ENCODE measurements at places on chromosomes 12 and 14.

GRCh38 chr12:31773867-31774266, 45.0 kb upstream of the AMN1 start:
- DNase-seq: no peak

GRCh38 chr12:94806617-94807016, 156.3 kb upstream of the TMCC3 start:
- no peak for DNase-seq

- DNase-seq: no peak
Measured at GRCh38 chr14:24072436-24072835, 1.1 kb downstream of the CPNE6 start.

GRCh38 chr14:103341250-103342129, 7.5 kb downstream of the EIF5 start:
- DNase-seq: no peak

- DNase-seq: no peak
Measured at GRCh38 chr12:101200145-101200544, 9.9 kb downstream of the SLC5A8 start.

GRCh38 chr12:96786791-96787190, 120.3 kb upstream of the NEDD1 start:
- DNase-seq: no peak

DNA sequence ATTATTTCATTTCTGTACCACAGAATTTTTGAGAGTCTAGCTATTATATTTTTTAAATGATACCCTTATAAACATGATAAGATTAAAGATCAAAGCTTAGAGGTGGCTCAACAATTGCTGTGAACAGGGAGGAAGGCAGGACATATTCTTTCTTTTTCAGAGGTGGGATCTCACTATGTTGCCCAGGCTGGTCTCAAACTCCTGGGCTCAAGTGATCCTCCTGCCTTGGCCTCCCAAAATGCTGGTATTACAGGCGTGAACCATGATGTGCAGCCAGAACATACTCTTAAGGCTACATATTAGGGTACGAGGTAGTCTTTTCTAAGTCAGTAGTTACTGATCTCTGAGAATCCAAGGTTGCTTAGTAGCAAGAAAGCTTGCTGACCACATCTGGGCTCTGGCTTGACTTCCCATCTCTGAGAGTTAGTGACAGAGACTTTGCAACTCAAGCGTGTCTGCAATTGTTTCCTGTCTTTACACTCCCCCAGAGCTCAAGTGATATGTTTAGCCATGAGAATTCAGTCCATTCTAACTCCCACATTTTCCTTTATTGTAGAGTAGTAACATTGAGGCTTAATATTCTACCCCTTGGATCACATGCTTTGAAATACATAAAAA, 8.6 kb downstream of the RAB5B start:
- DNase-seq: no peak

GRCh38 chr12:48695859-48696258, 13.8 kb upstream of the KANSL2 start:
- DNase-seq: no peak

DNA sequence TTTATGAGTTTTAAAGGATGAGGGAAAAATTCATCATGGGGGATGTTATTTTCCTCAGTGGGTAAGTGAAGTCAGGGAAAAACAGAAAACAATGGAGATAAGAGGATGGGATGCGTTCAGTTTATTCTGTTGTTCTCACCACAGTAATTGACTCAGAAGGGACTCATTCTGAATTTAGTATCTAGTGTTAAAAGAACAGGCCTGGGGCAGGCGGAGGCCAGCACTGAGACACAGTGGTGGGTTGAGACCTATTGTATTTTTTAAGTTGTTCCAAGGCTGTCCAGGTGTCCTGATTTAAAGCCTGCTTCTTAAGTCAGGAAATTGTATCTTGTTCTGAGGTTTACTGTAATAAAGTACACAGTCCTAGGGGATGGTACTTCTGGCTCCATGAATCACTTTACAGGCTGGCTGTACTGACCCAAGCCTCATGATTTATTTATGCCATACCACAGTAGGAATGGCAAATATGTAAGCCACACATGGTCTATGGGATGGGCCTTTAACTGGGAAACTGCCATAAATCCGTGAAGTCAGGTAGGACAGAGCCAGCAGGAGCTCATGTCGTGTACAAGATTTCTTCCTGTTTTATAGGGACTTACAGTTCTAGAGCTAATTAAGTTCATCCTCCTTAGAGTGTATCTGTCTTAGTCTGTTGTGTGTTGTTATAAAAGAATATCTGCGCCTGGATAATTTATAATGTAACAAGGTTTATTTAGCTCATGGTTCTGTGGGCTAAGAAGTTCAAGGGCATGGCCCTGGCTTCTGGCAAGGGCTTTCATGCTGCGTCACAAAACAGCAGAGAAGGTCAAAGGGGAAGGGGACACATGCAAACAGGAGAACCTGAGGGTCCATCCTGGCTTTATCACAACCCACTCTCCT, 244.1 kb downstream of the FBXL14 start:
- DNase-seq: no peak

DNA sequence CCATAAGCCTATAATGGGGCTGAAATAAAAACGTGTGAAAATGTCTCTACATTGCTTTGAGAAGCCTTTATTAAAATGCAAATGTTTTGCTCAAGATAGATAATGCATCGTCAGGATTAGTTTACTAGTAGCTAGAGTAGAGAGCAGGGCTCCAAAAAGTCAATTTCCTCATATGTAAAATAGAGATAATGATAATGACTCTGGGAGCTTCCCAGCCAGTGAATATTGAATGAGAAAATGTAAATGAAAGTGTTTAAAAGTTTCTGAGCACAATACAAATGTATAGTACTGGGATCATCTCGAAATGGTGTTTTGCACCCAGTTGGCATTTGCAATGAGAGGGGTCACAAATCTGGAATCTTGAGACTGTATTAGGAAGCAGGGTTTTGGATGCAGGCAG, 135.3 kb downstream of the OTOGL start:
- DNase-seq: no peak

DNA sequence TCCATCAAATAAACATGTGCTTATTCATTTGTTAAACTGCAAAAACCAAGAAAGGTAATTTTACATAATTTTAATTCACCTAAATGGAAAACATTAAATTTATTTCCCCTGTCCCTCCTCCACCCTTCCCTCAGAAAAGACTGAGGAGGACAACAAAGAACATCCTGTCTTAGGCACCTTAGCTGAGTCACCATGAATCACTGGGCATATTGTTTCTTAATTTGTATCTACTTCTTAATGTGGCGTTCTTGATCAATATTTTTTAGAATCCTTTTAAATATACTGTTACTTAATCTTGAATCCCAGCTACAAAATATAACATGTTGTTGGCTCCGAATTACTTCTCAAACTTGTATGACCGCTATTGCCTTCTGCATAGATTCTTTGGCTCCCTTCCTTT, 23.5 kb downstream of the SIX6 start:
- DNase-seq: no peak

DNA sequence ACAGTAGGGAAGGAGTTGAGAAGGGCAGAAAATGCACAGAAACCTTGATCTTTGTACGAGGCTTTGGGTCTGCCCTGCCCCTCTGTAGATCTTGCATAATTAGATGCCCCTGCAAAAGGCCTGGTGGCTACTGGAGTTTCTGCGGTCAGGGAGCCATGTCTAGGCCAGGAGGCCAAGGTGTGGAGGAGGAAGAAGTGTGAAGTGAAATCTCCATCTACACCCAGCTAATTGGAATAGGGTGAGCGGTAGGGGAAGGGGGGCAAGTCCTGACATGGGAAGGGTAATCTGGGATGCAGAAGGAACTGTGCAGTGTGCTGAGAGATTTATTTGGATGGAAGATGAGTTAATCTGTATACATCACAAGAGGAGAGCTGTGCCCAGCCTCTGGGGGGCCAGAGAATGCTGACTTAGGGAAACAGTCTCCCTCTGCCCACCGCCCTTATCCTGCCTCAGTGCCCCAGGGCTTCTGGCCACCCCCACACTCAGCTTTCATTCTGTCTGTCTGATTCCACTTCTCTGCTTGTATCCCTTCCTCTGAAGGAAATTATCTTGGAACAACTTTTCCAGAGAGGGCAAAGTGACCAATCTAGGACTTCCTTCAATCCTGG, 5.4 kb downstream of the CYP27B1 start:
- DNase-seq: peak; percentile 39

GRCh38 chr14:74204491-74204890, 34.8 kb upstream of the VSX2 start:
- DNase-seq: no peak

DNA sequence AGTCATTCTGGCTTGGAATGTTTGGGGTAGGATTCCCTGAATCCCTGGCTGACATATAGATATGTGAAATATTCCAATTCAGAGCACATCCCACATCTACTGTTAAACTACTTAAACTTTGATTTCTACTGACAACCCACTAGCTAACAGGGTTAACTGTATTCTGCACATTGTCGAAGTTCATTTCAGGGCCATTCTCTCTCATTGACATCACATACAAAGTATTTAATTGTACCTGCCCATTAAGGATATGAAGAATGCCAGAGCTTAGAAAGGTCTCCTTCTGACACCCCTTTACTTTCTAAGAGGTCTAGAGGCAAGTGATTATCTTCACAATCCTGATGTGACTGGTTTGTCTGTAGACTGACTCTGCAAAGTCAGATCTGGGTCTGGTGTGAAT, 2.8 kb upstream of the DCN start:
- no peak for DNase-seq

DNA sequence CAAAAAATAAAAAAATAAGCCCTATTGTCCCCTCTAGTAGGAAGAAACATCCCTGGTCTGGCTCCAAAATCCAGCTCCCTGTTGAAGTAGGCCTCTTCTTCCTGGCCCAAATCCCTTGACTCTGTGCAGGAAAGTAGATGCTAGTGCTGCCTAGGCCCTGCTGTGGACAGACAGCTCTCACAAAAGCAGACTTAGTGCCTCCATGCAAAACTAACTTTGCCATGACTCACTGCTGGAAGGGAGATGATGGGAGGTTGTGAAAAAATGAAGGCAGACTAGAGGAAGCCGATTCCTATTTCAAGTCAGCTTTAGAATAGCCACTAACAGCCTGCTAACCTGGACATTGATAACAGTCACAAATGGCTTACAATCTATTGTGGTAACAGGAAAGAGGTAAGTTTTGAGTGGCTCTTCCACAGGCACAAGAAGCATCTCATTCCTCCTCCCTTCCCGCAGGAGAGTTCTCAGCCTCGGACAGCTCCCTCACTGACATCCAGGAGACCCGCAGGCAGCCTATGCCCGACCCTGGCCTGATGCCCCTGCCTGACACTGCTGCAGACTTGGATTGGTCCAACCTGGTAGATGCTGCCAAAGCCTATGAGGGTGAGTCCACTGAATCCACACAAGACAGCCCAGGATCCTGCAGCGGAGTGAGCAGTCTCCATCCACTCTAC, 198.9 kb upstream of the RGS6 start:
- DNase-seq: no peak

DNA sequence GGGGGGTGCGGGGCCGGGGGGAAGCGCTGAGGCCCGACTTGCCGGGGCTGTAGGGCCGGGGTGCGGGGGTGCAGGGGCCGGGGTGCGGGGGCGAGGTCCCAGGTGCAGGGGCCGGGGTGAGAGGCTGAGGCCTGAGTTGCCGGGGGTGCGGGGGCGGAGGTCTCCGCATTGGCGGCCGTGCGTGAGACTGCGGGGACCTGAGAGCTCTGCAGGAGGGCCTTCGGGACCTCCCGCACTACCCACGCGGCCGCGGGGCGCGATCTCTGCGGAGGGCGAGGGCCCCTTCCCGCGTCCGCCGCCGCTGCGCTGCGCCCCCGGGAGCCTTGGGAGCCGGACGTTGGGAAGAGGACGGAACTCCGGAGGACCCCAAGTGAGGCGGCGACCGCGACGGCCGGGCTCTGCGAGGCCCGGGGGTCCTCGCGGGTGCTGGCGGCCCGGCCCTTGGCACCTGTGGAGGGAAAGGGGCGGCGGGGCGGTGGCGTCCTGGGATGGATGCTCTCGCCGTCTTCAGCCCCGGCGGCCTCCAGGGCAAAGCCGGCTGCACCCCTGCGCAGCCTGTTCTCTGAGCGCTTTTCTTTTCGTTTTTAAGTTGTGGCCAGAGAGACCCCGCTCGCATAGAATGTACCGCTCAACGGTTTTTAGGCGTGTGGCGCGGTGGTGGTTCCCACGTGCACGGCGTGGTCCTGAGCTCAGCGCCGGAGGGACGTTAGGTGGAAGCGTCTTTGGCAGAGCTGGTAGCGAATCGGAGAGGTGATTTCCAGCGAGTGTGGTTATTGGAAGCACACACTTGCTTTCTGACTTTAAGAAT, 1.3 kb downstream of the PIWIL1 start:
- no peak for DNase-seq

DNA sequence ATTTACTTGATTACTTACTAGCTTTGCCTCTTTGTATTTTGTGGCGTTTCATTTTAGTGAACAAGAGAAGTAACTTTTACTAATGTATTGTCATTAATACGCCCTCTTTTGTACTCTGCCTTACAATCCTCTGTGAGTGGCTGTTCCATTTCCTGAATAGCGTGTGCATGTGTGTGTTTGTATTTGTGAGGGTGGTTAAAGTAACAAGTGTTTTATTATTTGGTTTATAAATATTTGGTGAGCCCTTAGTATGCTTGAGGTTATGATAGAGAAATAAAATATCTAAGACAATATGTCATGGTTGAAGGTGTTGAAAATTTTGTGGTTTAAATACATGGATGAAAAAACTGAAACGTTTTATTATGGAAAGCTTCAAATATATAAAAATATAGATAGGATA, 71.7 kb upstream of the REP15 start:
- DNase-seq: no peak

GRCh38 chr14:91817566-91818325, 49.6 kb downstream of the TC2N start:
- no peak for DNase-seq

- peak; percentile 59 for DNase-seq
Measured at GRCh38 chr12:3216097-3216496, 138.9 kb downstream of the TSPAN9 start.

GRCh38 chr12:132186857-132187620, 42.8 kb downstream of the NOC4L start:
- no peak for DNase-seq

DNA sequence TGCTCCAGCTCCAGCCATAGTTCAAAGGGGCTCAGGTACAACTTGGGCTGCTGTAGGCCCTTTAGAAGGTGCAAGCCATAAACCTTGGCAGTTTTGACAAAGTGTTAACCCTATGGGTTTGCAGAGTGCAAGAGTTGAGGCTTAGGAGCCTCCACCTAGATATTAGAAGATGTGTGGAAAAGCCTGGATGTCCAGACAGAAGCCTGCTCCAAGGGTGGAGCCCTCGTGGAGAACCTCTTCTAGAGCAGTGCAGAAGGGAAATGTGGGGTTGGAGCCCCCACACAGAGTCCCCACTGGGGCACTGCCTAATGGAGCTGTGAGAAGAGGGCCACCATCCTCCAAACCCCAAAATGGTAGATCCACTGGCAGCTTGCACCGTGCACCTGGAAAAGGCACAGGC, 45.1 kb downstream of the RPS29 start:
- no peak for DNase-seq

DNA sequence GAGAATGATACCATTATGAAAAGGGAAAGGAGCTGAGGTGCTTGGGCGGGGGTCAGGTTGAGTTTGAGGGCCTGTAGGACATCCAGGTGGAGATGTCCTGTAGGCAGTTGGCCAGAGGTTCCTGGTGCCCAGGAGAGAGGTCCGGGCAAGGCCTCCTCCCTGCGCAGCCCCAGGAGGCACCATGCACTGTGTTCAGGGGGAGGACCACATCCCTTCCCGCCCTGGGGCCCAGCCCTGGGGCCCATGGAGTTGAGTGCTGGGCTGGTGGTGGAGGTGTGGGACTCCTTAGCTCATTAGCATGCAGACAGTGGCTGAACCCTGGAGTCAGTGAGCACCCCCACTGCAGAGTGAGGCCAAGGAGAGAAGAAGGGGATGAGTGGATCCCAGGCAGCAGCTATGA, 5.7 kb upstream of the FAIM2 start:
- DNase-seq: no peak

GRCh38 chr12:91677556-91677955, 468.1 kb downstream of the BTG1 start:
- no peak for DNase-seq

- no peak for DNase-seq
Measured at GRCh38 chr14:68694516-68695235, 98.2 kb downstream of the ZFP36L1 start.
